ENCODE measurements at places on chromosomes 1 and 21.

- DNase-seq: no peak
Measured at GRCh38 chr1:178686407-178686806, 38.6 kb upstream of the RALGPS2 start.

DNA sequence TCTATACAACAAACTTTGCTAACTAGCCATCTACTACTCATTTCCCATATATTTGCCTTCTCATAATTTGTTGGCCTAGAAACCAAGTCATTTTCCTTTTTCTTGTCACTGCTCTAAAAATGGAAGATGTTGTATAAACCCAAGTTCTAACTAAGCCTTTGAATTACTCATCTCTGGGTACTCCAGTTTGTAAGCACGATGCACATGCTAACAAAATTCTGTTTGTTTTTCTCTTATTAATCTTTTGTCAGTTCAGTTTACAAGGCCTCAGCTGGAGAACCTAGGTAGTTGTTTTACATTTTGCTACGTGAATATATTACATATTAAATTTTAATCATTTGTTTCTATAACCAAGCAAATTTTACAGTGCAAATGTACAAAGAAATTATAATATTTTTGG, 663.2 kb upstream of the RGS18 start:
- no peak for DNase-seq

GRCh38 chr21:44568261-44568660, 5.3 kb upstream of the KRTAP10-4 start:
- DNase-seq: no peak

GRCh38 chr1:47679826-47680225, 242.0 kb downstream of the FOXD2 start:
- DNase-seq: no peak

DNA sequence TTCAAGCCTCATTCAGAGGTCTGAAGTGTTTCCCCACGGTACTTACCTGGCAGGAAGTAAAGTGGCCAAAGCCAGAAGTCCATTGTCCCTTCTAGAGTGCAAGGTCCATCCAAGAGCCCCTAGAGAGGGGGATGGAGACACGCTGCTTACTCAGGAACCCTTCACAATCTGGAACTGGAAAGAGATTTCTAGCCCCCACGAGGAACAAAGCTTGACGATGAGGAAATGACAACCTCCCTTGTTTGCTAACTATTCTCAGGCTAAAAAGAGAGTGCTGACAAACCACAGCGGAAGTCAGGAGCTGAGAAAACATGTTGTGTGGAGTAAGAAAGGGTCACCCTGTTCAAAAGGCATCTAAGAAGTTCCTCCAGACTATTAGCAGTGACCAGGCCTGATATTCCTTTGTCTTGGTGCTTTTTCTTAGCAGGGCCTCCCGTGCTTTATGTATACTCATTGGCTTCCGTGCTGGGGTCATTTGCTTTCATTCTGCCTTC, at the start of gene FCMR:
Gene FCMR (minus strand): TSS at position 170 of the 494 bp plus-strand sequence. CDS start 87 bp downstream, at position 83.
- no peak for DNase-seq

DNA sequence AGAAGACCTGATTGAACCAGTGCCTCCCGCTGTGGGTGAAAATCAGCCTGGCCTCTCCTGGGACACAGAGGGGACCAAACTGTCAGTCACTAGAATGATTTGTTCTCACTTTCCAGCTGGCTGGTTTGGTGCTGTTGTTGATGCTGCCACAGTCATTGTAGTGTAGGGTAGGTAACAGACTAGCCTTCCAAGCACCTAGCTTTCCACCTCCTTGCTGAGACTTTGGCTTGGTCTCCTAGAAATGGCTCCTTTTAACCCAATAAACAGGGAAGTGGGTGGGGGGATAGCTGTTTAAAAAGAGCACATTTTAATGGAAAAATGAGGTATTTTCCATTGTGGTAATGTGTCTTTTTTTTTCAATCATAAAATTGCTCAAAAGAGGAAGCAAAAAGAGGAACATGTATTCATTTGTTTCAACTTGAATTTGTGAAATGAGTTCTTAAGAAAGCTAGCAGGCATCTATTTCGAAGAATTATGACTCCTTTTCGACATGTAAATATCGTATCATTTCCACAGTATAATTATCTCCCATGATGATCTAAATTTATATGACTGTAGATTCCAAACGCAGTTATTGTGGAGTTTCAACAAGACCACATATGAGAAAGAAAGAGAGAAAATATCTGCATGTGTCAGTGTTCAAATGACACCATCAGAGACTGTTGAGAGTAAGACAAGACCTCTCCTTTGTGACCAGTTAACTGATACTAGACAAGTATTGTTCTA, 190.1 kb downstream of the HLX start:
- no peak for DNase-seq

DNA sequence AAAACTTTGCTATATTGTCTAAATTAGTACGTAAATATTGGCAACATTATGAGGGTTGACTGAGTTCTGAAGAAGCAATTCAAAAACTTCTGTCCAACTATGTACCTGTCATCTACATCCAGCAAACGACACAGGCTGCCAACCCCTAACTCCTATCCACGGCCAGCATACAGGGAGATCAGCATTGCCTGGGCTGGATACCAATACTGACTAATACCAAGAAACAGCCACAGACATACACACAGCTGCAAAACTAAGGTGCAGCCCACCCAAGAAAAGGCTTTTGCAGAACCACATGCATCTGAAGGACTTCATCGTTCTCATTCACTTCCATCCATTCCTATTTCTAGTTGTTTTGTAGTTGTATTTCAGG, 2.0 kb downstream of the KIAA0319L start:
- no peak for DNase-seq

DNA sequence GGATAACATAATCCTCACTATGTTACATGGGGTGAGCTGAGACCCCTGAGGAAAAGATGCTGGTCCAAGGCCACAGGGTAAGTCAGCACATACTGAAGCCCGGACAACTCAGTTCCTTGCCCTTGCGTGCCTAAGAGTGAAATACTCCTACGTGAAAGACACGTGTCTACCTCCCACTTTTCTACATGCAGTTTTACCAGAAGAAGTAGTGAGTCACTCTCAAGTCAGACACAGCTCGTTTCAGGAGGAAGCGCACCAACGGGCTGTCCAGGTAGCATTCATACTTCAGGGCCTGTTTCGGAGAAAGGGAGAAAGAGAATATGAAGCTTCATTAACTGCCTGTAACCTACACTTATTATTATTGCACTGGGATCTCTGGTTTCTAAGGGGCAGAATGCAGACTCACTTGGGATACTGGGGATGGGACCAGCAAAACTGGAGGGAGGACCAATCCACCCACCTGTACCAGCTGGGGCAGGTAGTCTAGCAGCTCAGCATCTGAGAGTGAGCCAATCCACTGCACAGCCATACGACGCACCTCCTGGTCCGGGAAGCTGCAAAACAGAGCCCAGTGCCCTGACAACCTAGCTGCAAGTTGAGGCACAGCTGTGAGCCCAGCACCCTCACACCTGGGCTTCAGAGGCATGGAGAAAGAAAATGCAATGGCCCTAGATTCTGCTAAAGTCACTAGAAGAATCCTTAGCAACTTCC, 32.4 kb upstream of the PPP1R15B start:
- no peak for DNase-seq

DNA sequence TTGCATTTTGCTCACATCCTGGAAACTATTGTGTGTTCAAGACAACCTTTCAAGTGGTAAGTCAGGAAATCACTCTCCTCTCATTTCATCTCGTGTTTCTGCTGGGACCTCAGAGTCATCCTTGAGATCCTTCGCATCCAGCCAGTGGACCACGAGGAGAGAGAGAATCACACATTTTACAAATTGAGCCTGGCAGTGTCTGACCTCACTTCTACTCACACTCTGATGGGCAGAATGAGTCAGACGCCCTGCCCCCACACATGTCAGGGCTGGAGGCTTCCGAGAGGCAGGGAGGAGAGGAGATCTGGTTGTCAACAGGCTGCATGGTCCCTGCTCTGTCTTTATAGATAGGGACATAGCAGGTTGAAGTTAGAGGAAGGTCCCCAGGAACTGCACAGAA, 509.7 kb downstream of the AJAP1 start:
- no peak for DNase-seq

GRCh38 chr1:108050158-108050557, 85.2 kb upstream of the VAV3 start:
- no peak for DNase-seq

GRCh38 chr1:227855687-227856086, 40.2 kb downstream of the PRSS38 start:
- no peak for DNase-seq

DNA sequence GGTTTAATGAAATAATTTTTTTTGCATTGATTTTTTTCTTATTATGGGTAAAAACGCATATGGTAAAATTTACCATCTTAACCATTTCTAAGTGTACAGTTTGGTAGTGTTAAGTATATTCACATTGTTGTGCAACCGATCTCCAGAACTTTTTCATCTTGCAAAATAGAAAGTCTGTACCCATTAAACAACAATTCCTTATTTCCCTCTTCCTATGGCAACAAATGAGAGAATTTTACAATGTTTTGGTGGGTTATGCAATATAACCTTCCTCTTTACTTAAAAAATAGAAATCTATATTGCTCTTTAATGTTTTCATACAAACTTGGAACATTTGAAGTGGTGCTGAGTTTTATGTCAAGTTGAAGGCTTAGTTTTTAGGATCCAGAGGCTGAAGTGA, 26.6 kb downstream of the MAP3K7CL start:
- no peak for DNase-seq

DNA sequence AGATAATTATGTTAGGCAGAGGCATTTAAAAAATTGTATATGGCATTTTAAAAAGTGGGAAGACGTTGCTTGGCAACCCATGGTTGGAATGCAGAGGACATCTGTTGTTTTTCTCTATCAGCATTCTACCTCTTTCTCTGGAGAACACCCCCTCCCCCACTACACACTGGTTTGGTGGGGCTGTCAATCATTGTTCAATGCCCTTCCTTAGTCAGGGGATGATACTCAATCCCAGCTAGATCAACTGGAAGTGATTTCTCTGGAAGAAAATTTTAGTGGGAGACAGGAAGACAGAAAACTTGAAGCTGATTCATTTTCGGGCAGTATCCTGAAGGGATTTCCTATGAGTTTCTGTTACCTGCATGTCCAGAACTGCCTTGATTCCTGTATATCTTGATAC, 35.7 kb upstream of the CAP1 start:
- no peak for DNase-seq

DNA sequence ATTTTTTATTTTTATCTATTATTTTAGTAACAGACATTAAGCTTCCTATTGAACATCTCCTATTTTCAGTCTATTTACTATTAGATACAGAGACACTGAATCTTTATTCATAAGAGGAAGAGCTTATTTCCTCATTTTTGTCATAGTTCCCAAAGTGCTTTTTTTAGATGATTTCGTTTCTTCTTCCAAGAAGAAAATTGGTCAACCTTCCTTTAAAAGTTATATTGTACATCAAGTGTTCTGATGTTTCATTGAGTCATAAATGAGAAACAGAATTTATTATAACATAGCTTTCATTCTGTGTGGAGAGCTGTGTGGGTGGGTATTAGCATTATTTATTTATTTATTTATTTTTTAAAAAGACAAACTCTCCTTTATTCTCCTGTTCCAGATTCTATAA, 50.6 kb upstream of the BACH1 start:
- DNase-seq: no peak

- DNase-seq: no peak
Measured at GRCh38 chr1:228751360-228752098, 16.2 kb downstream of the RHOU start.

DNA sequence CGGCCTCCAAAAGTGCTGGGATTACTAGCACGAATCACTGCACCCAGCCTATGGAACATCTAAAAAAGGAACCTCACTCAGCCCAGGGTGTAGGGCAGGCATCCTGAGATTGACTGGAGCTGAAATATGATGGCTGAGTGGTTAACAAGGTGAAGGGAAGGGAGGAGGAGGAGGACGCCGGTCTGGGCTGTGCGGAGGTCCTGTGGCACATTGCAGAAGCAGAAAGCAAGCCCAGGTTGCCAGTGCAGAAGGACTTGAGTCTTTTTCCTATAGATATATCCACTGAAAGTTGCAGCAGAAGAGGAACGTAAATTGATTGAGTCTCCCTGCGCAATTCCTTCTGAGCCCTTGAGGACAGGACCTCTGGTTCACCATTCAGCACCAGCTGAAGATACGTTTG, 1.5 kb upstream of the KIF17 start:
- DNase-seq: no peak

- DNase-seq: no peak
Measured at GRCh38 chr1:71835442-71835813, 446.9 kb downstream of the NEGR1 start.

GRCh38 chr21:24729568-24729967, 877.7 kb downstream of the MRPL39 start:
- no peak for DNase-seq

DNA sequence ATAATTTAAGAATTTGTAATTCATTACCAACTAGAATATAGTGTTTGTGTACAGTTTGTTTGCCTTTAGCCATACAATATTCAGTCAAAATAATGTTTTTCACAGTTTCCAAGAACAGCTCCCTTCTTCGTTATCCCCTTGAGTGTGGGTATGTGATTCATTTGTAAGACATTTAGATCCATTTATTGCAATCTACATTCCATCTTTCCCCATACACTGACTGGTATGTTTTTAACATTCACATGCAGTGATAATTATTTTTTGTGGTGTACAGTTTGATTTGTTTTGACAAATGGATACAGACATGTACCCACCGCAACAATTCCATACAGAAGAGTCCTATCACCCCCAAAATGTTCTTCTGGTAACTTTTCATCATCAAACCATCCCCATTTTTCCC, 589.1 kb upstream of the ADAMTS5 start:
- no peak for DNase-seq

- DNase-seq: no peak
Measured at GRCh38 chr1:66606362-66607065, 72.6 kb downstream of the SGIP1 start.

- no peak for DNase-seq
Measured at GRCh38 chr21:42721341-42721824, 68.0 kb downstream of the PDE9A start.

- no peak for DNase-seq
Measured at GRCh38 chr1:66438501-66438900, 95.5 kb upstream of the SGIP1 start.

DNA sequence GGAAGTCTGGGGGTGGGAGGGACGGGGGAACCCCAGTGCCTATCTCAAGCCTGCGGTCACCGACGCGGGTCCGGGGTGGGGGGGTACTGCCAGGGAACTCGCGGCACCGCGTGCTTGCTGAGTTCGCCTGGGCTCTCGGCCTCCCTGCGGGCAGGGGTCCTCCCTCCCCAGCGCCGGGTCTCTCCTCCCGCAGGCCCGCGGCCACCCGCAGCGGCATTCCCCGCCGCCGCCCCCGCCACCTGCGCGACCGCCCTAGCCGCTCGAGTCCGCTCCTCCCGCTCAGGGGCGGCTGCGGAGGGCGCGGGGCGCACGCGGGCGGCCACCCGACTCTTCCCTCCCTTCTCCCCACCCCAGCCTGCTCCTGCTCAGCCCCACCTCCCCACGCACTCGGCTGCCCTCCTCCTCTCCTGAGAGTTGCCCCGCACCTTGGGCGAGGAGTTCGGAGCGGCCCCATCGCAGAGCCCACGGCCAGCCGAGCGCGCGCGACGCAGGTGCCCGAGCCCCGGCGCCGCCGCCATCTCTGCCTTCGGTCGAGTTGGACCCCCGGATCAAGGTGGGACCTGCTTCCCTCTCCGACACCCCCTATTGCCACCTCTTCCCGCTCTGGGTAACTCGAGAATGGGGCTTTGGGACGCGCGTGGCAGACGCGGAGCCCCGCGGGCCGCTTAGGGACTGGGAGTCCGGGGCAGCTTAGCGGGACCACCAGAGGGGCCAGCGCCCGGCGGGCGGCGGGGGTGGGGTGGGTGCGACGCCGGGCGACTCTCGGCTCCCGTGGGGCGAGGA, 105.0 kb downstream of the LEPR start:
- no peak for DNase-seq
